Adipocyte (in vitro differentiated cells): ENCODE measurements at places on chromosomes 16 and 17.

DNA sequence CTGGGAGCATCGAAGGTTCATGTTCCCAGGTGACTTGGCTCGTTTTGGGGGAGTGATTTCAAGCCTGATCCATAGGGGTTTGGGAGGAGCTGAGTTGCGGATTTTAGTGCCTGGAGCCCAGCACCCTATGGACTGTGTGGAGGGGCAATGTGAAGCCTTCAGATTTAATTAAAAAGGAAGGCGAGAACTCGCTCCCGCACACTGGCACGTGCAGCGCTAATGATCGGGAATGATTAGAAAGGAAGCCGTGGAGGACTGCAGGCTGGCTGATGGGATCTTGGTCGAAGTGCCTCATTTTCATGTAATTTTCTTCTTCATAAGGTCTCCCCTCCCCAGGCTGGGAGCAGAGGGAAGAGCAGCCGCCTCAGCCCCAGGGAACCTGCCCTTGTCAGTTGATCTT, 12.8 kb downstream of the MGAT5B start:
- DNase-seq = no peak

DNA sequence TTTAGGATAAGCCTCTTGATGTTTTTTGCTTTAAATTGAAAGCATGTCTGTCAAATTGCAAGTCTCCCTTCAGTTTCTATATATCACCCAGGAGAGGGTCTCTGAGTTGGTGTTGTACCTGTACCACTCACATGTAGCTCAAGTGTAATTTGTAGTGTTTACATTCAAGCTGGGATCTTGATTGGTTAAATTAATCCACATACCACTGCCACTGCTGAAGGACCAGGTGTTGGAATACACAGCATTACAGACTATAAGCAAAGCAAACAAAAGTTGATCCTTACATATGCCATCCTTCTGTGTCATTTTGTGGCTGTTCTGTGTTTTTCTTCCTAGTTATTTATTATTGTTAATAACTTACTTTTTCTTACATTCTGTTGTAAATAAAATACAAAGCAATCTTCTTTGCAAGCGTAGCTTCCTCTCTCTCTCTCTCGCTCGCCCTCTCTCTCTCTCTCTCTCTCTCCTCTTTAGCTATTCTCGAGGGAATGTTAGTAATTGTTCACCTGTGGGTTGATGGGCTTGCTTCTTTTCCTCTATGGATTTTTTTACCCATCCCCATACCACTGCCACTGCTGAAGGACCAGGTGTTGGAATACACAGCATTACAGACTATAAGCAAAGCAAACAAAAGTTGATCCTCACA, 20.8 kb upstream of the NOL11 start:
- DNase-seq = no peak

DNA sequence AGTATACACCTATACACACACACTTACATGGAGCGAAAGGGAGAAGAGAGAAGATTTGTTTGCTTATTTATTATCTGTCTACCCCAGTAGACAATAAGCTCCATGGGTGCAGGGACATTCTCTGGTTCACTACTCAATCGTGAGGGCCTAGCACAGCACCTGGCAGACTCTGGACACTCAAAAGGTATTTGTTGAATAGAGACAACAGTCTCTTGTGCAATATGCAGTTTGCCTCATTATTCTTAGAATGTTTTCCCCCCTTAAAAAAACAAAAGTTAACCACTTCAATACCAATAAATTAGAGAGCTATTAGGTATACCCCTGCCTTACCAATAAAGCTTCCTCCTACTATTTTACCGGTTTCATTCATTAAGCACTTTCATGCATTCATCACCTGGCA, 2.0 kb downstream of the AKAP10 start:
- DNase-seq = no peak

GRCh38 chr17:10183931-10184930, 14.2 kb downstream of the GAS7 start:
- DNase-seq = no peak

DNA sequence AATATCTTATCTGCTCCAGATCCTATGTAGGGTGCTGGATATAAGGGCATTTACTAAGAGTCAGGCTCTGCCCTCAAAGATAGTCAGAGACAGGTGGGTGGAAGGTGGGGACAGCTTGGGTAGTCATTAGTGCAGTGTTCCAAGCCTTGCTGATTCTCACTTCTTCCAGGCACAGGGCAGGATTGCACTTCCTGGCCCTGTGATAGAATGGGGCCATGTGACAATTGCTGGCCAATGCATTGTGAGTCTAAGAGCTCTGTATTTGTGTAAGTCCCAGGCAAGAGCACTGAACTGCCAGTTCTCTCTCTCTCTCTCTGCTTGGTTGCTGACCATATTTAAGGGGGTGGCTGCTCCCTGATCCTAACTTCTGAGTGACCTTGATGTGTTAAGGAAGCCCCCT, 112.1 kb downstream of the C16orf78 start:
- no peak for DNase-seq

- DNase-seq = no peak
Measured at GRCh38 chr16:7763111-7763510, 430.5 kb downstream of the RBFOX1 start.

- no peak for DNase-seq
Measured at GRCh38 chr17:36198831-36199465, 2.4 kb upstream of the CCL3L1 start.

DNA sequence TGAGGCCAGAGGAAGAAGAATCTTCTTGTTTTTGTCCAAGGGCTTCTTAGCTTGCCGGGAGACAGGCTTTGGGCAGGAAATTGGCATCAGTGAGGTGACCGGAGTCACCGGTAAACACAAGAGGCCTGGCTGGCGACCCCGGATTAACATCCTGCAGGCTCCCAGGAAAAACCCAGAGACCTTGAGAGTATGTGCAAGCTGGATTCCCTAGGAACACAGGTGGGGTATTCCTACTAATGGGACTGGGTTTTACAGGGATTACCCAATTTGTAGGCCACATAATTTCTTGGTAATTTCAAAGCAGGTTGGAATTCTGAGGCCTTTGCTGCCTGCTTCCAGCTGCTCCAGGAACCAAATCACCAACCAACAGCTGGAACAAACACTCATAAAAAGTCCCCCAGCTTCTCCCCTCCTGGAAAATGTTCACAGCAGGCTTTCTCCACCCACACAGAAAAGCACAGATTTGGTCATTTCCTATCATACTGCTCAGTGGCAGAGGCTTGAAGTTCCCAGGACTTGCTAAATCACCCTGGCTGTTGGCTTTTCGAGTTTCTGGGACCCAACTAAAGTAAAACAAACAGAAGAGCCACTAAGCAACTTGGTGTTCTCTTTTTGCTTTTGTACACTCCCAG, 258.8 kb downstream of the IRF8 start:
- DNase-seq = peak; percentile 17

DNA sequence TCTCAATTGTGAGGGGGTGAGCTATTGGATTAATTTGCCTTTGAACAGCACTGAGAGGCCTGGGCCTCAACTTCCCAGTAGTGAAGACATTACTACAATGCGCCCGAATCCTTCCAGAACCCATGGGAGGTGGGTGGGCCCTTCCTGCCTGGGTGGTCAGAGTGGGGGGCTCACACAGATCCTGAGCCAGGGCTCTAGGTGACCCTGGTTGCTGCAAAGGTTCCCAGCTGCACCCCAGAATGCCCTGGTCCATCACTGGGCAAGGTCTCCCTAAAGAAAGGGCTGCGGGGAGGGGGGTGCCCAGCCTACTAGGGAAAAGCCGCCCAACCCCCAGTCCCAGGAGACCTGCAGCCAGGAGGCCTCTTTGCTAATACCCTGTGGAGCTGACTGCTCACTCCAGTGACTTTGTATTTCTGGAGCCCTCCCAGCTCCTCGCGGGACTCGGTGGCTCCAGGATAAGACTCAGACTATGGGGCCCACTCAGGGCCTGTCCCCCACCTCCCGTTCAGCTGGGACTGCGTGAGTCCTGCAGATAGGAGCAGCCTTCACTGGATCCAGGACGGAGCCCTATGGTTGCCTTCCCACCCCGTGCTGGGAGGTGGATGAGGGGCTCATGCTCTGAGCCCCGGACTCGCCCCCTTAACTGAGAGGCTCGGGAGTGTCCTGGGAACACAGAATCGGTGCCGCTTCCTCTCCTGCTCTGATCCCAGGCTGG, 40.2 kb downstream of the SLC7A5 start:
- DNase-seq = no peak

- DNase-seq = no peak
Measured at GRCh38 chr16:55118701-55119260, 188.1 kb downstream of the IRX5 start.

GRCh38 chr16:67539691-67540635, 11.3 kb downstream of the RIPOR1 start:
- DNase-seq = no peak

DNA sequence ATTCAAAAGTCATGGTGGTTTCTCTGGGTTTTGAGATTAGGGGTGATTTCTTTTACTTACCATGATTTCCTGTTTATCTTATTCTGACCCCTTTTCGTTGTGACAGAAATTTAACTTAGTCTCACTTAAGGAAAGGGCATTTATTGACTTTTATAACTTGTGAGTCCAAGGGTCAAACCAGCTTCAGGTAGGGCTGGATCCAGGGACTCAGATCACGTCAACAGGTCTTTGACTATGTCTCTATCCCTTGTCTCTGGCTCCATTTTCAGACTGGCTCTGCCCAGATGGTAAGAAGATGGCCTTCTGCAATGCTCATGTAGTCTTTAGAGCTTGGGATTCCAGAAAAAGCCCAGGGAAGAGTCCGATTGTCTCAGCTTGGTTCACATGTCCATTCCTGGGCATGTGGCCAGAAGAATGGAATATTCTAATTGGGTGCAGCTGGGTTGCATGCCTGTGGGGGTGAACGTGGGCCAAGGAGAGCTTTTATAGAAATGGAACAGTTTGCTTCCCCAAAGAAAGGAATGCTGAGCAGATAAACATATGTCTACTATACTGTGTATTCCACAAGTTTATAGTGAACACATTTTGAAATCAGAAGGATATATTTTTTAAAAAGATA, 13.4 kb downstream of the USP43 start:
- DNase-seq = no peak

DNA sequence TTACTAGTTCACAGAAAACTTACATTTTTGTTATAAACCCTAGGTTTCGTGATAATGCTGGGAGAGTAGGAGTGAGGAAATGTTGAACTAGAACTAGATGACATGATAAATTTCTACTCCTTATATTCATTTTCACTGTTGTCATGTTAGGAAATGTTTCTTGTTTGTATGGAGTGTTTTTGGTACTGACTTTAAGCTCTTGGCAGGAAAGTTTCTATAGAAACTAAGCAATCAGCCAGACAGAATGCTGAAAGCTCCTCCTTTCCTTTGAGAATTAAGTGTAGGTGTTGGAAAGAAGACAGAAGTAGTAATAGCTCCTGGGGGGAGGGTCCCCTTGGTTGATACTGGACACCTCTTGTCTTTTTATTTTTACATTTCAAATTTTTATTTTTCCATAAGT, 309.8 kb downstream of the MAP2K4 start:
- DNase-seq = no peak

- no peak for DNase-seq
Measured at GRCh38 chr17:33955461-33955860, 299.6 kb upstream of the CCL2 start.

DNA sequence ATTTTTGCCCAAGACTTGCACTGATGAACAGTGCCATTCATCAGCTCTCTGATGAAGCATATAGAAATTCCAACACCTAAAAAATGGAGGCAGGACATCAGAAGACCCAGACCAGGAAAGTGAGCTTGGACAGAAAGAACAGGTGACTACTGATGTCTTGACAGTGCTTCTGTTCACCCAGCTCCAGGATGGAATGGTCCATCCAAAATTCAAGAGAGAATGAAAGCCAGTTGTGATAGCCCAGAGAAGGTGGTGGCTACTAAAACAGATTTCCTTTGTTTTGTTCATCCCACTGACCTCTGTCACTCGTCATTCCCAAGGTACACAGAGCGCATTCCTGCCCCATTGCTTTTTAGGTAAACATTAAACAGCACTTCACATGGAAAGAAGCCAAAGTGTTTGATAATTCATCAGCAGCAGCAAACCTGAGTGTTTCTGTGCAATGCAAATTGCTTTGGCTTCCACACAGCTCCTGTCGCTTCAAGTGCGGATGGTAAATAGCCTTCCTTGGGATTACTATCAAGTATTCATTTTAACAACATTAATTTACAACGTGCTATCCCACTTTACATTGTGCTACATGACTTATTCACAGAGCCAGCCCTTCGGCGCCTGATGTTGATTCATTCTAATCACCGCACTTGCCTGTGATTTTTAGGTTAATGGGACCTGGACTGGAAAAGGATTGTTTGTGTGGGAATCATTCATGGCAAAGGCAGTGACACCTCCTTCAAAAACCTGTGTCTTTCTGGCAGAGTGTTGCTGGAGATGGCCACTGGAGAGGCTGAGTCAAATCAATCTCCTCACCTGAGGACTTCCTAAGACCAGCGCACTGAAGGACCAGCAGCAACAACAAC, 65.1 kb upstream of the TOX3 start:
- DNase-seq = no peak

DNA sequence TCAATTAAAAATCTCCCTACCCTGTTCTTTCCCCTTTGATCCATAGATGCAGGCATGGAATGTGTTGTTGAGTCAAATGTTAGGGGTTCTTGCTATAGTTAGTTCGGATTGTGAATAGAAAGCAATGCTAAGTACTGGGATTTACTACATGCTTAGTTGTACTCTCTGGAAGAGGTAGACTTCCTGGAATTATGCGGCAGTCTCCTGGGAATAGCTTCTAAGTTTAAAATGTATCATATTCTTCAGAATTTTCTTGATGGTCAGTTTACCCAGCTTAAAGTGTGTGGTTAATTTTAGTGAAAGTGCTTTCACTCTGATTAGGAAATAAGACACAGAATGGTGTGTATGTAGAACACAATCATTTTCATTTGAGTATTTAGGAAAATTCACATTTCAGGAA, 3.5 kb downstream of the CLTC start:
- peak; percentile 59 for DNase-seq

DNA sequence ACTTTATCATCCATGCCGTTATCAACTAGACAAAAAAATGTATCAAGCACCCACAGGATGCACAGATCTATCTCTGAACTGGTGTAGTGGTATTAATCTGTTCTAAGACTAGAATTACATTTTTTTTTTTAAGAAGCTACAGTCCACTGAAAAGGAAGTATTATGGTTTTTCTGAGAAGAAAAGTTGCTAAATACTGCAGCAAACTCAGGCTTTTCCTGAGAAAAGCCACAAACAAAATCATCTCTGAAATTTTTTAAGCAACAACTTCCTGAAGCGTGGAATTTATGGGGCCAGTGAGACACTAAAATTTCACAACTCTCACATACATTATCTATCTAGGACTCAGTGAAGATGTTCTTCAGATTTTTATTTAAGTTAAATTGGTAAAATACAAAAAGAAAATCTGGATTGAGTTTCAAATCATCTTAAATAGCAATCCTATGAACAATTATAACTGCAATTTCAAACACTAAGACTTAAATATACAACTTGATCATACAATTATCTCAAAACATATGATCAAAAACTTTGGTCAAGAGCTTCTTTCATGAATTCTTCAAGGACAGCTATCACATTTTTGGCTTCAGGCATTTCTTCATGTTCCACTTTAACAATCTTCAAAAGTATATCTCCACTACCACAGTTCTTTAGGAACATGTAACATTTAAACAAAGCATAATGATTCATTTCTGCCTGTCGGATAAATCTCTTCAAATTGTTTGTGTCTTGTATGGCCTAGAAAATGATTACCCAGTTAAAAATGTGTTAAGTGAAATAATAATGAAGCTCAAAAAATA, 10.5 kb downstream of the C17orf75 start:
- no peak for DNase-seq
